Activated CD8-positive, alpha-beta T cell treated with anti-CD3 and anti-CD28 coated beads for 36 hours (primary cell): ENCODE measurements at places on chromosomes 7 and 10. TPM values are rescaled to one million over a fixed set of nuclear protein-coding genes. Genes with fewer than 3 reads are reported as not detected.

The HUS1 gene
- total RNA-seq = 43.5 TPM

DNA sequence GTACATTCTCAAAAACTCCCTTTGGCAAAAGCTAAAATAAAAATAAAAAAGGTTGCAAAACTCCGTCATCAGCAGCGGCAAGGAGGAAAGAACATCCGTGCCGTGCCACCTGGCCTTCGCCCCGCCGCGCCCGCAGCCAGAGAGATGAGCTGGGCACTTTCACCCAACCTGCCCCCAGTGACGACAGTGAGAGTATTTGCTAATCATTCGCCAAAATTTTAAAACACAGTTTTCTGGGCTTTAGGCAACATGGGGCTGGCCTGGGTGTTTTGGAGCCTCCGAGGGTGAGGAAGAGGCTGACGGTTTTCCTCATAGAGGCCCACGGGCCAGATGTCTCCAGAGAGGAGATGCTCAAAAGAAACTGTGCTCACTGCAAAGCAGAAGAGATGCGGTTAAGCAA lies 128.2 kb downstream of the PRKAG2 start:
- H3K27ac ChIP-seq = no peak overlapping the region
- no peak for DNase-seq
- no peaks in the 10 kb centered on the region for H3K36me3 ChIP-seq
- H3K4me1 ChIP-seq = peaks cover 22% of the 10 kb centered on the region
- H3K4me3 ChIP-seq = no peak overlapping the region
- H3K27me3 ChIP-seq = no peaks in the 10 kb centered on the region

GRCh38 chr10:92753865-92754264 lies 64.1 kb downstream of the HHEX start:
- H3K4me1 ChIP-seq = peaks cover 9% of the 10 kb centered on the region
- DNase-seq = no peak
- H3K4me3 ChIP-seq = no peak overlapping the region

GRCh38 chr10:34813626-34814222 lies 1.4 kb downstream of the PARD3 start:
- peak overlapping the region; percentile 48 for H3K4me3 ChIP-seq
- no peaks in the 10 kb centered on the region for H3K36me3 ChIP-seq
- H3K27ac ChIP-seq = no peak overlapping the region
- no peak for DNase-seq
- peaks cover 51% of the 10 kb centered on the region for H3K27me3 ChIP-seq
- peaks cover 10% of the 10 kb centered on the region for H3K4me1 ChIP-seq

DNA sequence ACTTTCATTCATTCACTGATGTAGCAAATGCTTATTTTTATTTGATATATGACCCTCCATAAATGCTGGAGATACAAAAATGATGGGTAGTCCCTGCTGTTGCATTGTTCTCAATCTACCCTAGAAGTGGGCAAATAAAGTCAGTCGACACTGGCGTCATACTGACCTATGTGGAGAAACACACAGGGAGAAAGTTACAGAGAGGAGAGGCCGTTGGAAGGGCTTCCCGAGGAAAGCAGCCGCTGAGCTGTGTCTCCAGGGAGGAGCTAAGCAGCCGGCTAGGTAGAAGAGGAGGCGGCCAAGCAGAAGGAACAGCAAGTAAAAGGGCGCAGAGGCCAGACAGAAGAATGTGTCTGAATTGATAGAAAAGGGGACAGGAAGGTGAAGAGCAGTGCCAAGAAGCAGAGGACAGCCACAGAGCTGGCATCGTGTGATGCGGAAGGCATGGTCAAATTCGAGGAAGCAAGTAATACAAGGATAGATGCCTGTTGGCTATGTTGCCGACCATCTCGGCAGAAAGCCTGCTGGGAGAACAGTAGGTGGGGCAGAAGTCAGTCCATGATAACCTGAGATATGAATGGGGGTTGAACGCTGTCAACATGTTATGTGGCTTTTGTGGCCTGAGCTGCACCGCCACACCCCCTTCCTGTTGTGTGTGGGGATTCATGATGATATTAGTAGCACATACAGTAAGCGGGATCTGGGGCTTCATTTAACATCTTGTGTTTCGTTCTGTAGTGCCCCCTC lies 25.9 kb downstream of the ST8SIA6 start:
- peak overlapping the region; percentile 57 for H3K27ac ChIP-seq
- DNase-seq = peak; percentile 82
- peaks cover 2% of the 10 kb centered on the region for H3K27me3 ChIP-seq
- H3K4me3 ChIP-seq = peak overlapping the region; percentile 59
- no peaks in the 10 kb centered on the region for H3K36me3 ChIP-seq
- peaks cover 68% of the 10 kb centered on the region for H3K4me1 ChIP-seq
